ENCODE measurements at places on chromosomes 16 and 17.

GRCh38 chr17:60622961-60623360 is 23.0 kb downstream of the PPM1D start:
- no peak for DNase-seq

- DNase-seq, result no peak
Measured at GRCh38 chr16:21638573-21638975, 13.8 kb downstream of the IGSF6 start.

- DNase-seq, result no peak
Measured at GRCh38 chr17:47713980-47714700, 18.9 kb upstream of the TBX21 start.

DNA sequence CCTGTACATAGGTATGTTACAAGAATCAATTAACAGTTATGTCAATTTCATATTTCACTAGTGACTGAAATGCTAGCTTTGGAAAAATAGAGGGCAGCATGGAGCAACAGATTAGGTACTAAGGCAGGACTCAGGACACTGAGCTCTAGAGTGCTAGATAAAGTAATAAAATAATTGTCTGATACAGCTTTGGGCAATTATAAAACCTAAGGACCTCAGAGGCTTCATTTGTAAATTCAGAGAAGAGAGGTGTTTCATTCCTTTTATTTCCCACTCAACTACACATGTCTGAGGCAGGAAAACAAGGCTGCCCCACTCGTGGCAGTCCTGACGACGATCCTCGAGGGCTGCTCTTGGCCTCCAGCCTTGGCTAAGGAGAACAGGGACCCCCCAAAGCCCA is 81.5 kb downstream of the CA4 start:
- no peak for DNase-seq

GRCh38 chr16:85989863-85990643 is 91.1 kb downstream of the IRF8 start:
- no peak for DNase-seq

DNA sequence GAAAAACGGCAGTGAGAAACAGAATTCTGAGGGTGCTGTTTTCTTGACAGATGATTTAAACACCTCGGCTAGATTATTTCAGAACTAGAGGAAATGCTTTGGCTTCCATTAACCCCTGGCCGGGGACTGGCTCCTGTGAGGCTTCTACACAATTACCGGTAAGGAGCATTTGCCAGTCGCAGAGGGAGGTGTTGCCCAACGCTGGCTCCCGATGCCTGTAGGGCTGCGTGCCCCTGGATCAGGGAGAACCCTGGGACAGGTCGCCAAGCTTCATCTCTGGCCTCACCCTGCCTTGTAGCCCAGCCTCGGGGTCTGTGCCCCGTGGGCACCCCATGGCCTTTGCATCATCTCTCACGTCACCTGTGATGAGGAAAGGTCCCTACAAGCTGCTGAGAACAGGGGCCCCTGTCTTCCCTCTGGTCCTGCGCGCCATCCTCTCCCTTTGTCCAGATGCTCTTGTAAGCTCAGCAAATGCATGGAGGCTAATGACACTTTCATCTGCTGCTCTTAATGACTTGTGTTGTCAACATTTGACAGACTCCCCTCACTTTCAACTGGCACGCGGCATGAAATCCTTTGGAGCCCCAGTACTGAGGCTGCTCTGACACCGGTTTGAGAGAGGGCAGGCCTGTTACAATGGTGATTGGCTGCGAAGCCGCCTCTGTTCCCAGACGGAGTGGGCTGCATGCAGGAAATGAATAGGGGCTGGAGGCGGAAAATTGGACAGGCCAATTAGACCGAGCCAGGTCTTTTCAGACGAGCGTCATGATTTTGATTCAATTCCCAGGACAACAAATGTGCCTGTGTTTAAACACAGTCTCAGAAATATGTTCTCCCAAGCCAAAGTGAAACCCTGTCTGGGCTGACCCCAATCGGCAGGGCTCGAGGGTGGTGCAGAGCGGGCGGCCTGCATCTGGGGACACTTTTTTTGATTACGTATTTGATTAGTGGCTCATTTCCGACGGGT is 85.5 kb upstream of the DOC2B start:
- no peak for DNase-seq

DNA sequence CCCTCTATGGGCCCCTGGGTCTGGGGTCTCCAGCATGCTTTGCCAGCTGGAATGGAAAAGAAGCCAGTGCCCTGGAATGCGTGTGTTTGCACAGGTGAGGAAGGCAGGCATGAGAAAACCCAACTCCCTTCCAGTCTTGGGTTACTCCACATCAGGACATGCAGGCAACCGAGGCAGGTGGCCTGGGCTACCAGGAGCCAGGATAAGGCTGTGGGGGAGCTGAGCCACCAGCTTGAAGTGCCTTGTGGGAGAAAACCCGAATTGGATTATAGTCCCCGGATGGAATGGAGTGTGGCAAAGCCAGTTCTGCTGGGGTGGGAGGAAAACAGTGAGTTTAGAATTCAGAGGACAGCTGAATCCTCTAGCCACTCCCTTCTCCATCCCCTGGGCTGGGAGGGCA is 7.2 kb downstream of the SRCIN1 start:
- no peak for DNase-seq

DNA sequence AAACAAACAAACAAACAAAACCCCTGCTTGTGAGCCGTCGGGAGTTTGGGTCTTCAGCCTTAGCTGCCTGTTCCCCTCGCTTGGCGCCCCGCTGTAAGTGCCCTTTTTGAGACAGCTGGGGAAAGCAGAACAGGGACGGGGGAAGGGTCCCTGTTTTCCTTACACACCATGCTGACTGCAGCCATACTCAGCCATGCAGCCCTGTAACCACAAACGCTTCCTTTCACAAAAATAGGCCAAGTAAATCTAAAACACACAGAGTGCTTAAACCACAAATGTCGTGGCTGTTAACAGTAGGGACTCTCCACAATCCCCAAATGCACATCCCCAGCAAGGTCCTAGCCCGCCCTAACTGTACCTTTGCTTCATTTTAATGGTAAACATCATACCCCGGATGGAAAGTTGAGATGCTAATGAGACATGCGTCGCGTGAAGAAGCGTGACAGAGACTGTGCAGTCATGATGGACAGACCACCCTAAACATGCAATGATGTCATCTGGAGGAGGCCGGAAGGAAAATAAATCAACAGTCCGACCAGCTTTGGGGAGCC is 129.9 kb downstream of the MGAT5B start:
- peak; percentile 56 for DNase-seq

DNA sequence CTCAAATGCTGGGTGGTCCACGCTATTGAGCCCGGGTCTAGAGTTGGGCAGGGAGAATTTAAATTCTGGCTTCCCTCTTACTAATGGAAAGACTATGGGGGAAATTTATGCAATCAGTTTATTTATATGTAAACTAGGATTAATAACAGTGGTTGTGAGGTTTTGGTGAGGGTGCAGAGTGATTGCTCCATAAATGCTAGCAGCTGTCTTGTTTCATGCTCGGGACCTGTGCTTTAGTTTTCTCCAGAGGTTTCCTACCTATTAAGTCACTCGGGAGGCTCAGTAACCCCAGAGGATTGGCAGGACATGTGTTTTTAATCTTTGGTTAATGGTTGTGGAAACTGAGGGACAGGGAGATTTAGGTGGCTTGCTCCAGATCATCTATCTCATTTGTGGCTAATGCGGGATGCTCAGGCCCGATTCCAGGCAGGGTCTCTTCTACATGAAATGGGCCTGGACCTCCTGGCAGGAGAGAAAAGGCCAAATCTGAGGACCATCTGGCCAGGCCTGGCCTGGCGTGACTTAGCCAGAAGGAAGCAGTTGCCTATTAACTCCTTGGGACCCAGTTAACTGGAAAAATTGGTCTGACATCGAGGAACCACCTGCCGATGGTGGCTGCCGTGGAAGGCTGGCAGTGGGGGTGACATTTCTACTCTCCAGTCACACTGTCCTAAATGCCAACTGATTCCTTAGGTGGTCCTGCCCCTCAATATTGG is 2.1 kb downstream of the PRCD start:
- DNase-seq, result no peak

DNA sequence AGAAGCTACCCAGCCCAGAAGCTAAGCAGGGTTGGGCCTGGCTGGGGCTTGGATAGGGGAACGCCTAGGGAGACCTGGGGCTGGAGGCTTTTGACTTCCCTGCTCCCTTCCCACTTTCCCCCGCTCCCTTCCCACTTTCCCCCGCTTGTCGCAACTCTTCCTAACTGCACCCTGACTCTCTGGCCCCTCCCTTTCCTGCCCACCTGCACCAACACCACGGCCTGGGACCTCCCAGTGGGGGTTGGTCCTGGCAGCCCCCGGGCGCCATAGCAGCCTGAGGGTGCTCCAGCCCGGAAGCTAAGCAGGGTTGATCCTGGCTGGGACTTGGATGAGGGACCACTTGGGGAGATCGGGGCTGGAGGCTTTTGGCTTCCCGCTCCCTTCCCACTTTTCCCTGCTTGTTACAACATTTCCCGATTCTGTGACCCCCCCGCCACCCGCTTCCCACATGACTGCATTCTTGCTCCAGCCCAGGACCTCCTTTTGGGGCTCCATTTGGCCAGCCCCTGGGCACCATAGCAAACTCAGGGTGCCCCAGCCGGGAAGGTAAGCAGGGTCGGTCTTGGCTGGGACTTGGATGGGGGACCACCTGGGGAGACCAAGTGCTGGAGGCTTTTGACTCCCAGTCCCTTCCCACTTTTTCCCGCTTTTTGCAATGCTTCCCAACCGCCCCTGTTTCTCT is 2287.0 kb downstream of the TP53TG3F start:
- DNase-seq, result no peak

- no peak for DNase-seq
Measured at GRCh38 chr17:72315122-72315913, 194.5 kb downstream of the SOX9 start.

DNA sequence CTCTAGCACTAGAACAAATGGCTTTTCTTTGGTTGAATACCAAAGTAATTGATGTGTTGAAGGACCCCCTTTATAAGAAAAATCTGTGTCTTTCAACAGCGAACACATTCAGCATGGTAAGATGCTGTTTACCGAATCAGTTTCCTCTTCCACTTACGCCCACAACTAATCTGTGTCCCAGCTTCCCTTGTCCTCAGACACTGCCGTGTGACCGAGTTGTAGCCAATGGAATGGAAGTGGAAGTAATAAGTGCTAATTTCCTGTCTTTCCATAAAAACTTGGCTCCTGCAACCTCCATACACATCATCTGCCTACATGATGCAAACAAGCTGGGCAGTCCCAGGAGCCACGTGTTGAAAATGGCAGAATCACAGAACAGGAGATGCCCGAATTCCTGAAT is 10.4 kb downstream of the CDIPT start:
- DNase-seq, result no peak

DNA sequence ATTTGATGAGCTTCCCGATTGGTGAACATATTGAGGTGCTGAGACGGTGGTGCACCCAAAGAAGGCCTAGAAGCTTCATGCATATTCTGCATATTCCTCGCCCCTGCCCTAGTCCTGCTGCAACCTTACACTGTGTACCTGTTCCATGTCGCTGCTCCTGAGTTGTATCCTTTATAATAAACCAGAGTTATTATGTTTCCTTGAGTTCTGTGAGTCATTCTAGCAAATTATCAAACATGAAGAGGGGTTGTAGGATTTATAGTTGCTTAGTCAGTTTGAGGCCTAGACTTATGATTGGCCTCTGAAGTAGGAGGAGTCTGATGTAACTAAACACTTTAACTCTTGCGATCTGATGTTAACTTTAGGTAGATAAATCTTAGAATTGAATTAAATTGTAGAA is 436.8 kb downstream of the CA10 start:
- no peak for DNase-seq

GRCh38 chr16:3012828-3013420 is at the start of gene CLDN9:
Gene CLDN9 (plus strand): TSS chr16:3012923. CDS start chr16:3013363, 440 bp downstream.
- DNase-seq, result no peak

DNA sequence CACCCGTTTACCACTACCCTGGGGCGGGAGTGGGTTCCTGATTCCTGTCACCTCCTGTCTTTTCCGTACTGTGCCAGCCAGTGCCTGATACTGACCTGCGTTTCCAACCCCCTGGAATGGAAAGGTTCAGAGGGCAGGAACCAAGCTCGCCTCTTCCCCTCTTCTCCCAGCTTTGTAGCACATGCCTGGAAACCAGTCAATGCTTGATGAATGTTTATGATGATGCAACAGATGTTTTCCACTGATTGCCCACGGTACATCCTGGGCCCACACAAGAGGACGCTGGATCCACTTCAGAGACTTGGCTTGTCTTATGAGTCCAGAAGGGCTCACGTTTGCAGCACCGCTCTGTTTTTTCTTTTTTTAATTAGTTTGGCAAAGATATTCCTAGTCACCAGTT is 262.0 kb downstream of the CPPED1 start:
- DNase-seq, result no peak

DNA sequence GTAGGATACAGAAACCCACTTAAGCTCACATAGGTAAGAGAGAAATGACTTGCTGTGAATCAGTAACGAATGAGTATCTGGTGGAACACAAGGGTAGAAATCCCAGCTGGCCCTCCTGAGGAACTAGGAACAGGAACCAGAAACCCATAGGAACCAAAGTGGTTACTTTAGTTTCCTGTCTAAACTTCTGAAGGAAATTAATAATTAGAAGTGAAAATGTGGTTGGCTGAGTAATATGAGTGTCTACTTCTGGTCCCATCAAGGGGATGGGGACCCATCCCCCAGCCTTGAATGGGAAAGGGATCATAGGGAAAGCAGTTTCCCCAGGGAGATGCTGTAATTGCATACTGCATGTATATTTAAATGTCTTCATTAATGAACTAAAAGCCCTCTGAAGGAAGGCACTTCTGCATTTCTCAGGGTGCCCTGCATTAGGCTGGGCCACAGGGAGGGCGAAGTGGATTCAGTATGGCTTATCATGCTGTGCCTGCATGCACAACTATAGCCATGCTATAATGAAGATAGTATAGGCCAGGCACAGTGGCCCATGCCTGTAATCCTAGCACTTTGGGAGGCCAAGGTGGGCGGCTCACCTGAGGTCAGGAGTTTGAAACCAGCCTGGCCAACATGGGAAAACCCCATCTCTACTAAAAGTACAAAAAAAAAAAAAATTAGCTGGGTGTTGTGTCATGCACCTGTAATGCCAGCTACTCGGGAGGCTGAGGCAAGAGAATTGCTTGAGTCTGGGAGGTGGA is 45.6 kb downstream of the CYB5B start:
- DNase-seq, result no peak

GRCh38 chr17:51398687-51399086 is 138.3 kb downstream of the UTP18 start:
- DNase-seq, result no peak

DNA sequence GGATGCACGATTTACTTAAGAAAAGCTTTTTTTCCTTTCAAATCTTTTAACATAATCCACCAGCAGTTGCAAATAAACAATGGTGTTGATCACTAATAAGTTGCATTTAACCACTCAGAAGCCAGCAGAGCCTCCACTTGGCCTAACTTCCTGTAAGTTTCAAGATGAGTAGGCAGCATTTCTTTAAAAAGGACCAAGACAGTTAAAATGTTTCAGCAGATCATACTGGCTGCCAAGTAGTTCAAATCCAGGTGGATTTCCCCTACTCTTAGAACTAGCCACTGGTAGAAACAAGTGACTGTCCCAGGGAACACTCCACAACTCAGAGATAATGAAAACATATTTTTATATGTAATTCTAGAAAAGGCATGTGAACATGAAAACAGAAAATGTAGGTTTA is 17.0 kb upstream of the RFFL start:
- DNase-seq, result no peak

GRCh38 chr17:31415004-31415454 is 23.6 kb downstream of the RAB11FIP4 start:
- DNase-seq, result no peak

GRCh38 chr16:31043352-31043751 is 10.0 kb downstream of the STX4 start:
- no peak for DNase-seq

- no peak for DNase-seq
Measured at GRCh38 chr17:12046786-12047185, 26.1 kb downstream of the MAP2K4 start.
